ENCODE measurements at places on chromosomes 12 and 14.

DNA sequence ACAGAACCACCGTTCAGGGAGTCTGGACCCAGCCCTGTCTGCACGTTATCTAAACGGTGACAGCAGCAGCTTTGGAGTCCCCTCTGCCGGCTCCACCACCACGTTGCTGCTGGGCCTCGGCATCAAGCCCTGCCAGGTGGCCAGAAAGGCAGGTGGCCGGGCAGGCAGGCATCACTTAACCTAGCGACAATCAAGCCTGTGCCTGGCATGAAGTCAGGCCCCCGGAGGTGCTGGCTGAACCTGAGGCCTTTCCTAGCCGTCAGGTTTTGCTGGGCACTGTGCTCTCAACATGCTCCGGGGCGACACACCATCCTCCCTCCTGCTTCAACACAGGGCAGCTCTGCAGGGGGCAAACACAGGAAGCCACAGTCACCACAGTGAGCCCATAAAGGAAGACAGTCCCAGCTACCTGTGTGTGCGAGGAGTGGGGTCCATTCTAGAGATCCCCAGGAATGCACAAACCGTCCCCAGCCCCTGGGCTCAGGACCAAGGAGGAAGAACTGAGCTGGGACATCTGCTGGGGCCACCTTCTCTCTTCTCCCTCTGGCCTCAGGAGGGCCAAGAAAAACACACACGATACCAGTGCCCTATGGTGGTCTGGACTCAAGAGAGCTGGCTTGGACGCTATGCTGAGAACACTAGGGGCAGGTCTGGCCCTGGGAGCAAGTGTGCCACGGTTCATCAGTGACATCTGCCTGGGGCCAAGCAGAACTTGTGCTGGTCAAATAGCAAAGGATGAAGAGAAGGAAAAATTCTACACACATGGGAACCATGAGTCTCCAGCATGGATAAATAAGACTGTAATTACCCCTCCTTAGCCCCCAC, 44.7 kb downstream of the CCDC88C start:
- no peak for DNase-seq

- DNase-seq = peak; percentile 85
Measured at GRCh38 chr14:24215495-24216344, at the start of gene MDP1. Gene MDP1 (minus strand): TSS chr14:24216066. CDS start chr14:24215955, 111 bp downstream.

GRCh38 chr14:74425525-74426201, 347 bp downstream of the SYNDIG1L start:
- DNase-seq = peak; percentile 70

- DNase-seq = no peak
Measured at GRCh38 chr12:94849411-94849976, 154.0 kb downstream of the NDUFA12 start.

DNA sequence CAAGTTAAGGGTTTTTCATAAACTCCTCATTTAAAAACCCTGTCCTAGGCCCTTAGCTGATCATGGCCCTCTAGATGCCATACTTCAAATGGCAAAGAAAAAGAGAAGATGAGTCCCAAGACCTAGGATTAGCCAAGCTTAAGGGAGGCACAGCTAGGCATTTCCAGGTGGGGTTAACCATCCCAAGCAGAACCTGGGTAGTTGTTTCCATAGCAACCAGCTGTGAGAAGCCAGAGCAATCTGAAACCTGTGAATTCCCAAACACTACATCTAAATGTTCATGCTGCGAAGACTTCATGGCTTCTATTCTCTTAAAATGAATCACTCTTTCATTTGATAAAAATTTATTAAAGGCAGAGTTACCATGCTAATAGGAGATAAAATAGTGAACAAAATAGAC, 372.9 kb downstream of the C12orf50 start:
- DNase-seq = no peak

- DNase-seq = no peak
Measured at GRCh38 chr12:87142342-87142741, 886.2 kb upstream of the MGAT4C start.

- no peak for DNase-seq
Measured at GRCh38 chr14:94267352-94267751, 25.7 kb downstream of the SERPINA10 start.

- no peak for DNase-seq
Measured at GRCh38 chr14:32679927-32680612, 258.6 kb upstream of the NPAS3 start.
